IgD-negative memory B cell (primary cell): ENCODE measurements at places on chromosomes 4 and X. TPM values are rescaled to one million over a fixed set of nuclear protein-coding genes. Genes with fewer than 3 reads are reported as not detected.

EREG gene
- not detected for polyA plus RNA-seq

SCRG1 gene
- polyA plus RNA-seq = not detected

PAGE5 gene
- not detected for polyA plus RNA-seq

TLR3 gene
- polyA plus RNA-seq = not detected
